CD4-positive, alpha-beta T cell (primary cell): ENCODE measurements at places on chromosomes 6 and 20.
A peak's percentile ranks its signal among the peaks of the same experiment; 100 is the strongest.

GRCh38 chr20:63374504-63374903 is 13.4 kb upstream of the CHRNA4 start:
- no peak for DNase-seq

DNA sequence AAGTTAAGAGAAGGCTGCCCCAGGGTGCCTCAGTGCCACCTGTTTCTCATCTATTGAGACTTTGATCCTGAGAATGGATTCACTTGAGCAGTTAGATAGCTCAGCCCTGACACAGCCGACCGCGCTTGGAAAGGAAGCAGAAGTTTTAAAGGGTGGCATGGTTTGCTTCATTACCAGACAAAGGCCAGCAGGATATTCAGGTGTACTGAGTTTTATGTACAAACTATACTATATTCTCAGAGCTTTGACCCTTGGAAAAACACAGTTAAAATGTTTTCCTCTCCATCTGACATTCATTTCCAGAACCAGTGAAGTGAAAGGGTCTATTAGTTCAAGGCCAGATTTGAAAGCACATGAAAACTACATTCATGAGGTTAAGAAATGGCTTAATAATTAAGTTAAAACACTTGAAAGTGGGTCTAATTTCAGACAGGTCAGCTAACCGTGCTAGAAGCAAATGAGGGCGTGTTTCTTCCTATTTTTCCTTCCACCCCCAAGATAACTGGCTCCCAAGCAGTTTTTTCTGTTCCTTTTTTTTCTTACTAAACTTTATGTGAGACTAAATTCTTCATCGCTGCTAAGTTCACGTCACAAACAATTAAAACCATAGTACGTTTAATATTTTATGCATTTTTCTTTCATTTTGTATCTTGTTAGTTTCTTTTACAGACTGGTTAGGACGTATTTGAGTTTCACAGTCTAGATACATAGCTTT is 385.3 kb upstream of the SOX4 start:
- DNase-seq = no peak

- no peak for DNase-seq
Observed at GRCh38 chr6:8865451-8865850, 430.1 kb upstream of the SLC35B3 start.

DNA sequence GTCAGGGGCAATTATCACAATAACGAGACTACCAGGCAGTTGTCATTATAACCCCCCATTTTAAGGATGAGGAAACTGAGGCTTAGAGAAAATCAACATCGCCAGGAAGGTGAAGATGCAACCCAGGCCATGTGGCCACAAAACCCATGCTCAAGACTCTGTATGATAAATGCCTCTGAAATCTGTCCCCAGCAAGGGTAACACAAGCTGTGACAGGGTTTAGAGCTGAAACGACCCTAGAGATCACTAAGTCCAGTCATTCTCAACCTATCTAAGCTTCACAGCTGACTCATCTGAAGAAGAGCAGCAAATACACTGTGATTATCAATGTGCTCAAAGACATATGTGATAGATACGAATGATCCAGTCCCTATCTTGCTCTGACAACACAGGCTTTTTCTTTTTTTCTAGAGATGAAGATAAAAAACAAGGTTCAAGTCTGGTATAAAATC is 47.0 kb downstream of the ARHGAP18 start:
- DNase-seq = no peak

GRCh38 chr20:4170621-4171537 is 155.5 kb upstream of the RNF24 start:
- DNase-seq = no peak

DNA sequence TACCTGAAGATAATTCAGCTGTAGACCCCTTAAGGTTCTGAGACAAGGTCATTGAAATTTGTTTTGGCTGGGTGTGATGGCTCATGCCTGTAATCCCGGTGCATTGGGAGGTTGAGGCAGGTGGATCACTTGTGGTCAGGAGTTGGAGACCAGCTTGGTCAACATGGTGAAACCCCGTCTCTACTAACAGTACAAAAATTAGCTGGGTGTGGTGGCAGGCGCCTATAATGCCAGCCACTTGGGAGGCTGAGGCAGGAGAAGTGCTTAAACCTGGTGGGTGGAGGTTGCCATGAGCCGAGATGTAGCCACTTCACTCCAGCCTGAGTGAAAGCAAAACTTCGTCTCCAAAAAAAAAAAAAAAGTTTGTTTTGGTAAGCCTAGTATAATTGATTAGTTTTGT is 11.0 kb downstream of the SRSF3 start:
- DNase-seq = no peak

GRCh38 chr6:35489995-35490791 is 6.7 kb downstream of the TEAD3 start:
- no peak for DNase-seq

- DNase-seq = peak; percentile 51
Observed at GRCh38 chr20:5127204-5127858, 523 bp downstream of the CDS2 start.

DNA sequence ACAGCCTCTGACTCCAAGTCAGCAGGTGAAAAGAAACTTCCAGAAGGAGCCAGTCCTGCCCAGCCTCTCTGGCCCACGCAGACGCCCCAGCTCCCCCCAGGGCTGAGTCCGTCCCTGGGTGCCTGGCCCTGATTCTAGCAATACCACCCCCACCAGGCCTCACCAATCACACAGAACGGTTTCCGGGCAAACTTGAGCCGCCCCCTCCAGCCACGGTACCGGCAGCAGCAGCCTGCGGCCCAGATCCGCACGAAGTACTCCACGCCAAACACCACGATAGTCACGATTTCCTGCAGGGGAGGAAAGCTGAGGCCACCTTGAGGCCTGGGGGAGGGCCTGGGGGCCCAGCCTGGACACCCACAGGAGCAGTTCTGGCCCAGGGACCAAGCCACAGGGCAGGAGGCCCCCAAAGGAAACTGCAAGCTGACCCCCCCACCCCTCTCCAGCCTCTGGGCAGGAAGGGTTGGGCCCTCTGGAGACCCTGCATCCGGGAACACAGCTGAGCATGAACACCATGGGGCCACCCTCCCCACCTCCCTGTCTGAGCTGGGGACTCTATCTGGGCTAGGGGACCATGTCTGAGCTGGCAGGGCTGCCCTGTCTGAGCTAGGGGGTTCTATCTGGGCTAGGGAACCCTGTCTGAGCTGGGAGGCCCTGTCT is 27.2 kb downstream of the KCNQ2 start:
- DNase-seq = no peak

GRCh38 chr20:52154575-52154974 is 37.0 kb downstream of the ZFP64 start:
- no peak for DNase-seq

DNA sequence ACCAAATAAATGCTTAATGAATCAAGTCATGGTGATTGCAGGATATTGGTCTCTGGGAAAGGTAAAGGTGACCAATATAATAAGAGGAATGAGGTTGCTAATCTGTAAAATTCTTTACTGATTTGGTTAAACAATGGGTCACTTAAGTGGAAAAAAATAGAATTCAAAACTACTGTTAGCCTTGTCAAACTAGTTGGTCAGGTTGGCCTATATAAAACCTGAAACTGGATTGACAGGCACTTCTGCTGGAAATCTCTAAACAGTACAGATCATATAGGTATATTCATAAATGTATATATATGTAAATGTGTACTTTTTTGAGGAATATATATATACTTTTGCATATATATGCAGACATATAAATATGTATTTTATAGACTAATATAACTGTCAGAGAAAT is 19.7 kb downstream of the PLCB4 start:
- no peak for DNase-seq

DNA sequence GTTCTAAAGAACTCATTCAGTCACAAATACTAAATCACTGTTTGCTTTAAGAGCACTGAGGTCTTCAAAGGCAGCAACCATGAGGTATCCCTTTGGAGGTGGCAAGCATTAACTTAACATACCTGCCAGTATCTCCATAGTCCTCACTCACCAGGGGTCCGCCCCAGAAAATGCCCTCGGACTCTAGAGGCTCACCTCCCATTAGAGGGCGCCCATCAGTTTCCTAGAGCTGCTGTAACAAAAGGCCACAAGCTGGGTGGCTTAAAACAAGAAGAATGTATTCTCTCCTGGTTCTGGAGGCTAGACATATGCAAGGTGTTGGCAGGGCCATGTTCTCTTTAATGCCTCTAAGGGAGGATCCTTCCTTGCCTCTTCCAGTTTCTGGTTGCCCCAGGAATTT is 12.0 kb upstream of the RNGTT start:
- no peak for DNase-seq

GRCh38 chr20:49768204-49769047 is 44.2 kb upstream of the SLC9A8 start:
- DNase-seq = peak; percentile 23

DNA sequence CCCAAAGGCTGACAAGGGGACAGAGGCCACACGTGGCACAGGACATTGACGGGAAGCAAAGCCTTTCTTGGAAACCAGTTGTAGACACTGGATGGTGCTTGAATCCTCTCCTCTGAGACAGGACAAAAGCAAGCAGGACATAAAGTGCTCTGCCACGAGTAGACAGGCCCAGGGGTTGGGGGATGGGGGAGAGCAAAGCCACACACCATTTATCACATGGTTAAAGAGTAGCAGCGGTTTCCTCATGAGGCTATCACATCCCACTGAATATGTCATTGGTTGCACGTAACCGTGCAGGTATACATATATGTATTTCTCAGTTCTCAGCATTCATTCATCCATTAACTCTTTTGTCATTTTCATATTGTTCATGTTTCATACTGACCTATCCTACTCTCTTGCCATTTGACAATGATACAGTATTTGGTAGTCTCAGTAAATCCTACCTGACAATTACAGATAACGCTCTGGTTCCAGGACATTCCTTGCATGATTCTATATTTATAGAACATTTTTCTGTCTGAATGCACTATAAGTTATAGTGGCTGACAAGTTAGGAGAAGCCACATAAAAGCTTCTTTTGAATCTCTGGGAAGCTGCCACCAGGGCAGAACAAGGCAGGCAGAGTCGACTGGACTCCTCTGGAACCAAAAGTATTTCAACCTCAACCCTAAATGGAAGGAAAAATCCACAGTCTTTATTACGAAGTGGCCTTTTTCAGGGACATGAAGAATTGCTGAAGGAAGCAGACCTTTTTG is 23.5 kb downstream of the METTL24 start:
- DNase-seq = no peak

DNA sequence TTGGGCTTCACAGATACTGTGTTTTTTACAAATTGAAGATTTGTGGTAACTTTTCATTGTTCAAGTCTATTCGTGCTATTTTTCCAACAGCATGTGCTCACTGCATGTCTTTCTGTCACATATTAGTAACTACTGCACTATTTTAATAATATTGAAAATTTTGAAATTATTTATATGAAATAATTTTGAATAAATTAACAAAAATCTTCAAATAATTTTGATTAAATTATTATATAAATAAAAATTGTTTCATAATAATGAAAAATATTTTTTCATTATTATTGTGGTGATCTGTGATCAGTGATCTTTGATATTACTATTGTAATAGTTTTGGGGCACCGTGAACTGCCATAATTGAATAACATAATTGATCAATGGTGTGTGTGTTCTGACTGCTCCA is 204.1 kb downstream of the OGFRL1 start:
- DNase-seq = no peak

GRCh38 chr20:62233684-62234083 is 4.6 kb upstream of the OSBPL2 start:
- no peak for DNase-seq

DNA sequence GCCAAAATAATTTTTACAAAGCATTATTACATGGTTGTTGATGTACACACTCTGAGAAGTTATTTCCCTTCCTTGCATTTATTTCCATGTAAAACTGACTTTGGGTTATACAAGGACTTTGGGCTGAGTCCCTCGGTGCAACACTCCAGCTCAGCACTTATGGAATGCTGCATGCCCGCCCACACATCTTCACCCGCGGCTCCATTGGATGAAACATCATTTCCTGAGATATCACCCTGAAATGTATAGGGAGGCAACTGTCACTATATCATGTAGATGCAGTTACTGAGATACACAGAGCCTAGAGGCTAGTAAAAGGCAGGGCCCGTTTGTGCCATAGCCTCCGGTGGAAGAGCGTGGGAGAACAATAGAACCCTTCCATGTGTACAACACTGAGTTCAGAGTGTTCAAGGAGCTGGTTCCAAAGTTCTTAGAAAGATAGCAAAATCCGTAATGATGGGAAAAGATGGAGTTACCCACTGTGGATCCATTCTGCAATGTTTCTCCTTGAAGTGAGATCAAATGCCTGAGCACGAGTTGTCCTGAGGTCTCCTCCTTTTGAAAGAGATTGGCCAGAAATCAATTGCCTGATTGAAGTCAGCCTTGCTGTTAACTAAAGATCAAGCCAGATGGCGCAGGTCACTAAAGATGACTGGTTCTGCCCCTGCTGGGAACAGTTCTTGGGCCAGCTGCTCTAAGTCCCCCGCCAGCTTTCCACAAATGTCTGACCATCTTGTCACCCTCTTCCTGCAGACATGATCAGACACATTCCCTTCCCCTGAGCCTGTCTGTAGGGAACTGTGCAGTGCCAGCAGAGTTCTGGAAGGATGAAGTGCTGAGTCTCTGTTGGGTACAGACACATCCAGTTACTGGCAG is 100.9 kb upstream of the IYD start:
- no peak for DNase-seq

- no peak for DNase-seq
Observed at GRCh38 chr6:166365221-166365620, 17.5 kb downstream of the MPC1 start.

GRCh38 chr6:107144014-107144413 is 28.7 kb upstream of the BEND3 start:
- DNase-seq = no peak

GRCh38 chr6:17096652-17097051 is 5.2 kb upstream of the STMND1 start:
- no peak for DNase-seq

- DNase-seq = peak; percentile 24
Observed at GRCh38 chr6:151962246-151962846, 154.9 kb downstream of the ESR1 start.

GRCh38 chr6:109526905-109527628 is 44.0 kb upstream of the ZBTB24 start:
- DNase-seq = peak; percentile 78

DNA sequence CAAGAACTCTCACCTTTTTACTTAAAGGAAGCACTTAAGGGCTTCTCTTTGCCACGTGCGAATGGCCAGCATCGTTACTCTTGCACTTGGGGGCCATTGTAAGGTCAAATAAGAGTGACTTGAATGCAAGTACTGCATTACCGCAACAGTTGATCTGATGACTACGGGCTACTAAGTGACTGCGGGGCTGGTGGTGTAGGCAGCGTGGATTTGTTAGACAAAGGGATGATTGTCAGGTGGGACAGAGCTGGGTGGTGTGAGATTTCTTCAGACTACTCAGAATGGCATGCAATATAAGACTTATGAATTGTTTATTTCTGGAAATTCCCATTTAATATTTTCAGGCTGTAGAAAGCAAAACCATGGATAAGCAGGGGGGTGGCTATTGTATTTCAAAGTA is 199.7 kb upstream of the UST start:
- no peak for DNase-seq

GRCh38 chr6:148550569-148550968 is 196.3 kb upstream of the UST start:
- no peak for DNase-seq

GRCh38 chr20:10710991-10711775 is 37.4 kb upstream of the JAG1 start:
- DNase-seq = no peak
